NCI-H524 treated with DMSO at 0.1 percent for 48 hours (cell line): ENCODE measurements at places on chromosomes 6 and 20.

DNA sequence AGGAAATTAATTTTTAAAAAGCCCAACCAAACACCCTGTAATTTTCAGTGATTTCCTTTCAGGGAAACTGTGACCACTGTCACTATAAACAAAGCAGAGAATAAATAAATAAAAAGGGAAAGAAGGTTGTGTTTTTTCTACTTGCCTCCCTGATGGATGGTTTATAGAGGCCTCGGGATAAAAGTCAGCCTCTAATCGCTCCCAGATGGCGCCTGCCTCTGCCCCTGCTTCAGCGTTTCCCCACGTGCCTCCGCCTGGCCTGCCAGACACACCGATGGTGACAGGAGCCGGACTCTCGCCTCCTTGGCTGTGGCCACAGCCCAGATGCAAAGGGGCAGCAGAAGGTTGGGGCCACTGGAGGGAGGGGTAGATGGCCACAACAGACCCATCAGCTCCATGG lies 327.7 kb downstream of the CDC5L start:
- no peak for DNase-seq

DNA sequence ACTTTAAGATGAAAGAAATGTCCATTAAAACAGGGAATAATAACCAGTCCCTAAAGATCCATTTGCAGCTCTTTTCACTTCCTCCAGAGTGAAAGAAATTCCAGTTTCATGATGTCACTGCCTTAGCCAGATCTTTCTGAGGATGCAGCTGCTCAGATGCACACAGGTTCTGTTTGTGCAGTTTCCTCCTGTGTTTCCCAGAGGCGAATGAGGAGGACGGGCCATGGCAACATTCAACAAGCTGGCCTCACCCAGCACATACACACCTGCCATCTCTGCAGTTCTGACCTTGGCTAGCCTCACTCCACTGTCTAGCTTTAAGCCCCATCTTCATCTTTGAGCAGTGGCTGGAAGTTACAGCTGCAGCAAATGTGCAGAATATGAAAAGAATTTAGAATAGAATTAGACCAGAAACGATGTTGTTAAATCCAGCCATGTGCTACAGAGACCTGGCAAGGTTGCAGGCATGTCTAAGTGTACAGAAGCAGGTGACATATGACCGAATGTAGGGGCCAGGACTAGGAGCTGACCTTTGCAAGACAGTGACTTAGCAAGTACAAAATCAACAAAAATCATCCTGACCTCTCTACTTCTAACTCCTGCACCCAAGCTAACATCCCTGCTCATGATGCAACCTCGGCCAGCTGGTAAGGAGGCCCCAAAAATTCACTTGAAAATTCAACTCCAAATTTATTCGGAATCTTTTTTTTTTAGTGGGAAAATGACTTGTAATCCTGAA lies 35.0 kb downstream of the FAM50B start:
- no peak for DNase-seq

- no peak for DNase-seq
Observed at GRCh38 chr6:73870907-73871306, 174.9 kb downstream of the CD109 start.

DNA sequence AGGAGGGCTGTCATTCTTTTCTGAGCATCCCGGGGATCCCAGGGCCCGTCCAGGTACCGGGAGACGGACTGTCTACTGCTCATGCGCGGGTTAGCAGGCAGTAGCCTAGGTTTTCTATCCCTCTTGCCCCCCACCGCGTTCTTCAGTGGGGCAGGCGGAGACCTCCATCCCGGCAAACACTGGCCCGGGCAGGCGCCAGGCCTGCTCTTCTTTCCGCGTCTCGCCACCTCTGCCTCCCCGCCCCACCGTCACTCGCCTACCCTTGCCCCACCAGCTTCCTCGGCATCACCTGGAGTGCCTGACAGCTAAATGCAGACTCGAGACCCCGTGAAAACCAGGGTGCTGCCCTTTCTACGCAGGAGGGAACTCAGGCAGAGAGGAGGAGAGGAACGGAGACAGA lies 1937.7 kb upstream of the DEFB115 start:
- no peak for DNase-seq

DNA sequence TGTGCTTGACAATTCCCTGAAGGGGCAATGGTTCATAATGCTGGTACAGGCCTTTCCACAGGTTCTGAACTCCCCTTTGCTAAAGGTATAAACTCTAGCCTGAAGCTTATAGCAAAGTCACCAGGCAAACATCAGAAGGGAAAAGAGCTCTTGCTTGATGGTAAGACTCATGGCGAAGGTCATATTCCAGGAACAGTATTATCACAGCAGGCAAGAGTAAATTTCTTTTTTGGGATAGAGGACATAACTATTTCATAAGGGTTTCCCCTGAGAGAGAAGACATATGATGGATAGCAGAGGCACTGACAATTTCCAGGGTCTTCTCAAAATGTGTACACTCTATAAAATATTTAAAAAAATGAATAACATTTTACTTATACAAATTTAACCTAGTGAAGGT lies 86.8 kb downstream of the PRKN start:
- no peak for DNase-seq

DNA sequence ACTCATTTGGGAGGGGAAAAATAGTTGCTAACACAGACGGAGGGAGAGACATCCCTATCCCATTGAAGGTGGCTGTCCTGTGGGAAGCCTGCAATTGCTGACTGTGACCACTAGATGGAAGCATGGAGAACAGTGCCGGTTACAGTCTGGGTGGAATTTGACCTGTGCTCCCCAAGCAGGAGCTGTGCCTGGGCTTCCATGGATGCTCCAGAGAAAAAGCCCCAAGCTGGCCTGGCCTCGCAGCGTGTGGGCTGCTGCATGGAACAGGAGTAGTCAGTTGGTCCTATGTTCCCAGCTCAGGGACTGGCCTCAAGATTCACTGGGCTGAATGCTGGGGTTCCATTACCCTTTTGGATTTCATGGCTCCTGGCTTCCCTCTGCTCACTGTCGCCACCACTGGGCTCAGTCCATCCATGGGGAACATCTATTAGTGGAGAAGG lies 116.3 kb upstream of the CHD6 start:
- no peak for DNase-seq

- no peak for DNase-seq
Observed at GRCh38 chr20:25021336-25021735, 28.8 kb upstream of the APMAP start.

GRCh38 chr6:27268803-27269202 lies 21.3 kb downstream of the PRSS16 start:
- no peak for DNase-seq

GRCh38 chr6:44040786-44041185 lies 86.5 kb downstream of the MRPL14 start:
- DNase-seq = no peak
